ENCODE measurements at places on chromosomes 11 and 22. TPM values are rescaled to one million over a fixed set of nuclear protein-coding genes. Genes with fewer than 3 reads are reported as not detected.

DNA sequence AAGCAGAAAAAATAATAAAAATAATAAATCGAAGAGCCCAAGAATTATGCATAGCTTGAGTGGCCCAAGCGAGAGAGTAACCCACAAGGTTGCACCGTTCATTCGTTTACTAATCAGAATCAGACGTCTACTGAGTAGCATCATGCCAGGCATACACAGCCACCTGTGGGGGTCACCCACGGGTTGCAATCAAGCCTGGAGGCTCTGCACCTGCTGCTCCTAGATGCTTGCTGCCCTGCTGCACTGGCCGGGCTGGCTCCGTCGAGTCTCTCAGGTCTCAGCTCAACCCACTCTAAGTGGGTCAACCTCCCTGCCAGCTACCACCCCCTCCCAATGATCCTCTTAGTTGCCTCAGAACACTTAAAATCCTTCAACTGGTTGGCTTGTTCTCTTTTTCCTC is 2.0 kb upstream of the TESMIN start:
- no peak overlapping the region for H3K27ac ChIP-seq
- no peaks in the 10 kb centered on the region for H3K27me3 ChIP-seq
- H3K4me1 ChIP-seq = peaks cover 9% of the 10 kb centered on the region
- H3K36me3 ChIP-seq = peaks cover 2% of the 10 kb centered on the region
- no peak overlapping the region for H3K4me3 ChIP-seq
- DNase-seq = no peak

DNA sequence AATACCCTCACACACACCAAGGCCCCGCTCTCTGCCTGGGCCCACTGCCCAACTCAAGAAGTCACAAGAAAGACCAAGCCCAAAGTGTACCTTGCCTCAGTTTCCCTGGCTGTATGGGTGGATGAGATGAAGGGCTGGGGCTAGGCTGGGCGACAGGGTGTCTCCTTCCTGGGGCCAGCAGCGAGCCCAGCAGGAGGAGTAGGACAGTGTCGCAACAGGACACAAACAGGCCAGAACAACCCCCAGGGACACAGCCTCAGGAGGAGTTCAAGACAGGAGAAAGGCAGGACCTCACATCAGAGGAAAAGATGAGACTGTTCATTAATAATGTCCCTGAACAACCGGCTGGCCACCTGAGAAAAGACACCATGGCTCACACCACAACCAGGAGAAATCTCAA is 13.3 kb downstream of the CSNK1E start:
- H3K27ac ChIP-seq = no peak overlapping the region
- H3K4me1 ChIP-seq = peaks cover 34% of the 10 kb centered on the region
- no peak overlapping the region for H3K4me3 ChIP-seq
- no peak for DNase-seq
- H3K36me3 ChIP-seq = peaks cover 22% of the 10 kb centered on the region

The JHY gene
- total RNA-seq = 0.89 TPM

DNA sequence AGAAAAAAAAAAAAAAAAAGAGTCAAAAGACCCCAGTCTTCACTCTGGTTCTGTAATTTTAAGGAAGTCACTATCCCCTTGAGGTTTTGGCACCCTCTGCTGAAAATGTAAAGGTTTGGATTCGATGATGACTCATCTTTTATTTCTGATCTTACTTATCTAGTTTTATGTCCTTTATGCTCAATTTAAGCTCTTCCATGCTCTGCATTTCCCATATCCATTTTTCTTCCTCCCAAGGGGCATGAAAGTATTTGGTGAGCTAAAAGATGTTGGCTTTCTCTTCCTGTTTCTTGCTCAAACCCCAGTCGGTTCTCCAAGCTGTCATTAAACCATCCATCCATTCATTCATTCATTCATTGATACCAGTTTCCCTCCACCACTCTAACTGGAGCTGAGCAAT is 61.0 kb upstream of the CDON start:
- no peaks in the 10 kb centered on the region for H3K4me1 ChIP-seq
- H3K36me3 ChIP-seq = no peaks in the 10 kb centered on the region
- no peak for DNase-seq
- no peak overlapping the region for H3K27ac ChIP-seq

GRCh38 chr22:19497245-19497644 is 17.5 kb downstream of the CDC45 start:
- peaks cover 48% of the 10 kb centered on the region for H3K36me3 ChIP-seq
- DNase-seq = no peak
- H3K27ac ChIP-seq = no peak overlapping the region
- H3K4me3 ChIP-seq = no peak overlapping the region

The CXCR5 gene
- 26.1 TPM for total RNA-seq

The GRIA4 gene
- not detected for total RNA-seq

- peaks cover 15% of the 10 kb centered on the region for H3K4me1 ChIP-seq
- H3K27me3 ChIP-seq = no peaks in the 10 kb centered on the region
- peaks cover 5% of the 10 kb centered on the region for H3K36me3 ChIP-seq
- H3K4me3 ChIP-seq = no peak overlapping the region
Observed at GRCh38 chr11:43830928-43831440, 49.6 kb upstream of the ALKBH3 start.

- H3K4me1 ChIP-seq = peaks cover 50% of the 10 kb centered on the region
- DNase-seq = peak; percentile 12
- H3K4me3 ChIP-seq = peak overlapping the region; percentile 98
- no peaks in the 10 kb centered on the region for H3K27me3 ChIP-seq
Observed at GRCh38 chr11:110431051-110431672, 1.4 kb downstream of the FDX1 start.

DNA sequence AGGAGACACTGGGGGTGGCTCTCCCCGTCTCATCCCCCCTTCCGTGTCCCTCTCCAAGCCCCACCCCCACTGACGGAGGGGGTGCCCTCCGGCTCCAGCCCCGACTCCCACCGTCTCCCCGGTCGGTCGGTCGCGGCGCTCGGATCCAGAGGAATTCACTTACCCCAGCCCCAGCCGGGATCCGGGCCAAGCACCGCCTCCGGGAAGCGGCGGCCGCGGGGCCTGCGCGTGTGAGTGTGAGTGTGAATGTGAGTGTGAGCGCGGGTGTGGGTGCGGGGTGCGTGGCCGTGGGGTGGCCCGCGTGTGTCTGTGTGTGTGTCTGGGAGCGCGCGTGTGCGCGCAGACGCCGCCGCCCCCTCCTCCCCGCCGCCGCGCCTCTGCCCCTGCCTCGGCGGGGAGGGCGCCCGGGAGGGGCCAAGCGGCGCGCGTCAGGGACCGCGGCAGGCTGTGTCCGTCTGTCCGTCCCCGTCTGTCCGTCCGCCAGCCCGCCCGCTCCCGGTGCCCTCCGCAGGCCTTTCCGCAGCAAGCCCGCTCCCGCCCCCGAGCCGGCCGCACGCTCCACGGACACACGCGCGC is at the start of gene ELFN2:
TSS of gene ELFN2 (minus strand) at position 345 of the 576 bp plus-strand sequence. CDS start 51,945 bp downstream, outside the sequence.
- peak within 1 kb of the TSS; percentile 40 for H3K4me3 ChIP-seq
- H3K27ac ChIP-seq = no peak within 1 kb of the TSS
- no peak for DNase-seq
- H3K27me3 ChIP-seq = peaks cover 42% of the 10 kb centered on the region

The MOGAT2 gene
- total RNA-seq = not detected

The SCGB1C1 gene
- not detected for total RNA-seq

The B4GALNT4 gene
- 5.2 TPM for total RNA-seq

The RASL10A gene
- total RNA-seq = not detected

DNA sequence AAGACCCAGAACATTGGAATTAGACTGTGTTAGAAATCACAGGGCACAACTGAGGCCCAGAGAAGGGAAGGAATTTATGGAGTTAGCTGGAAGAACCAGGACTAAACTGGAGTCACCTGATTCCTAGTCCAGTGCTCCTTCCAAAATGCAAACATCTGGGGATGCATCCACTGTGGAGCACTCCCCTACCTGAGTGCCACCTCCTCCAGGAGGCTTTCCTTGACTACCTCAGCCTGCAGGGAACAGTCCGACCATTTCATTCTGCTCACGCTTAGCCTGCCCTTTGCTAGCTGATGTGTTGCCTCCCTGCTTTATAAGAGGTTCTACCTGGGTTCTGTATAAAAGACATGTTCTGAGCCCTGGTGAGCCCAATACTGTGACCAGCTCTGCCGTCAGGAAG is 24.0 kb downstream of the CHRDL2 start:
- H3K4me3 ChIP-seq = no peak overlapping the region
- no peak for DNase-seq
- no peaks in the 10 kb centered on the region for H3K4me1 ChIP-seq
- H3K27ac ChIP-seq = no peak overlapping the region

DNA sequence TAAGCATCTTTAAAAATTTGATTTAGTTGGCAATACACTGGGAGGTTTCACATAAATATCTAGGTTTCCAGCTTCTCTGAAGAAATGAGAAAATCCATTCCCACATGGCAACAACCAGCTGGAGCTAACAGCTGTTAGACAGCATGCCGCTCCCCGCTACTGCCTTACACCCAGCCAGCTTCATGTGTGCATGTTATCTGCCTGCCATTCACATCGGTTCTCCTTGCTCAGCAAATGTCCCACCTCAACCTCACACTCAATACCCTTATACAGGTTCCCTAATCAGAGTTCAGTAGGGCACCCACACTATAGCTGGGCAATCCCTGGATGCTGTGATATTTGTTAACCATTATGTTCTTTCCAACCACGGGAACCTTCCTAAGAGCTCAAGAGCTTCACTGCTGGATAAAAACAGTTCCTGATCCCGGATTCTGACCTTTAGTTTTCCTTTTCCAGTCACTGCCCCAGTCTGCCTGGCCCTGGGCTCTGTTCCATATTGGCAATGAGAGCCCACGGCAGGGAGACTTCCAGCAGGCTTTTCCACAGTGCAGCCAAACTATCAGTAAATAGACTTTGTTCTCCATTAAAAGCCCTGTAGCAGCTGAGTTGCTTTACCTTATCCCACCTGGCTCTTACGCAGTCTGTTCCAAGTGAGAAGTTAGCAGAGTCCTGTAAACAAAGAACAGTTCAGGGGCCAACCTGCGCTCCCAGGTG is 8.6 kb downstream of the RPUSD4 start:
- no peak overlapping the region for H3K4me3 ChIP-seq
- H3K27me3 ChIP-seq = no peaks in the 10 kb centered on the region
- DNase-seq = no peak
- no peak overlapping the region for H3K27ac ChIP-seq
- peaks cover 50% of the 10 kb centered on the region for H3K36me3 ChIP-seq

The SMC1B gene
- 1.3 TPM for total RNA-seq

The FOSL1 gene
- total RNA-seq = 8.2 TPM

The AP1B1 gene
- 52.0 TPM for total RNA-seq

- H3K4me1 ChIP-seq = peaks cover 90% of the 10 kb centered on the region
- DNase-seq = no peak
- H3K4me3 ChIP-seq = peak overlapping the region; percentile 87
Observed at GRCh38 chr11:118915941-118916841, 9.5 kb downstream of the BCL9L start.

GRCh38 chr11:44110231-44110679 is 14.8 kb downstream of the EXT2 start:
- H3K4me1 ChIP-seq = peaks cover 10% of the 10 kb centered on the region
- no peaks in the 10 kb centered on the region for H3K27me3 ChIP-seq
- H3K27ac ChIP-seq = no peak overlapping the region

The WT1 gene
- total RNA-seq = not detected

The IL17REL gene
- 0.15 TPM for total RNA-seq

DNA sequence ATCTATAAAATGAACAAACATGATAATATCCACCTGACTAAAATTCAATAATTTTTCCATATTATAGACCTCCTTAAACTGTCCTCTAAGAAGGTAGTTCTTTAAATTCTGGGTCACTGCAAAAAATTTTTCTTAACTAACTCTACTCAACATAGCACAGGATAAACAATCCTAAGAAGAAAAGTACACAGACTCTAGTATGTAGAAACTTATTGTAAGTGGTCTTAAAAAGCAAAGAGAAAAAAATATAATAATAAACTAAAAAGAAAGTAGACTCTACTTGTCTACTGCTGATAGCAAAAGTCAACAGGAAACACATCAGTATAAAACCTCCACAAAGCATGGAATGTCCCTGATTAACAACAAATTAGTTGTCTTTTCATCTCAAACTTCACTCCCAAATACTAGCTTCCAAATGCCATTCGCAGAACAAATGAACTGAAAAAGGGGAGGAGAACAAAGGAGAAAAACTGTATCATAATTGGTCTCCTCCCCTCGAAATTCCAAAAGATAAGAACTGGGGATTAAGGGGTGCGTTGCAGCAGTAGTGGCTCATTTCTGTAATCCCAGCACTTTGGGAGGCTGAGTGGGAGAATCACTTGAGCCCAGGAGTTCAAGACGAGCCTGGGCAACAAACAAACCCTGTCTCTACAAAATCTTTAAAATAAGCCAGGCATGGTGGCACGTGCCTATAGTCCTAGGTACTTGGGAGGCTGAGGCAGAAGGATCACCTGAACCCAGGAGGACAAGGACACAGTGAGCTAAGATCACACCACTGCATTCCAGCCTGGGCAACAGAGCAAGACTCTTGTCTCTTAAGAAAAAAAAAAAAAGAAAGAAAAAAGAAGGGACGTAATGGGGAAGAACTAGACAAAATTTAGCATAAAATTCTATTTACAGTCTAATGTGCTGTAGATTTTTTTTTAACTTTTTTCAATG is 6.5 kb downstream of the FCHSD2 start:
- no peak overlapping the region for H3K27ac ChIP-seq
- DNase-seq = no peak
- peaks cover 16% of the 10 kb centered on the region for H3K36me3 ChIP-seq
- H3K27me3 ChIP-seq = no peaks in the 10 kb centered on the region
- peaks cover 33% of the 10 kb centered on the region for H3K4me1 ChIP-seq
- H3K4me3 ChIP-seq = no peak overlapping the region

DNA sequence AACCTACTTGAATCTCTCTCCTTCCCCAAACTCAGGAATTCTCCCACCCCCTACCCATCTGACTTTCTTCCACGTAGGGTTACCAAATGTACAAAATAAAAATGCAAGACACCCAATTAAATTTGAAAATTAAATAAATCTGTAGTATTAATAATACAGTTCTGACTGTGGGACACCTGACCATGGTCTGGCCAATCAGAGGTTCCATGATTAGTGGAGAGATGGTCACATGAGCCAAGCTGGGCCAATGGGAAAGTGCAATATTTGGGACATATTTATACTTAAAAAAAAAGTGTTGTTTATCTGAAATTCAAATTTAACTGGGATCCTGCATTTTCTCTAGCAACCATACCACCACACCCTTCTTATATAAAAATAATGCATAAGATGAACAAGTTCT is 29.8 kb upstream of the ASPHD2 start:
- H3K36me3 ChIP-seq = no peaks in the 10 kb centered on the region
- H3K4me3 ChIP-seq = no peak overlapping the region
- H3K27ac ChIP-seq = no peak overlapping the region
- peaks cover 5% of the 10 kb centered on the region for H3K4me1 ChIP-seq
- H3K27me3 ChIP-seq = peaks cover 2% of the 10 kb centered on the region

DNA sequence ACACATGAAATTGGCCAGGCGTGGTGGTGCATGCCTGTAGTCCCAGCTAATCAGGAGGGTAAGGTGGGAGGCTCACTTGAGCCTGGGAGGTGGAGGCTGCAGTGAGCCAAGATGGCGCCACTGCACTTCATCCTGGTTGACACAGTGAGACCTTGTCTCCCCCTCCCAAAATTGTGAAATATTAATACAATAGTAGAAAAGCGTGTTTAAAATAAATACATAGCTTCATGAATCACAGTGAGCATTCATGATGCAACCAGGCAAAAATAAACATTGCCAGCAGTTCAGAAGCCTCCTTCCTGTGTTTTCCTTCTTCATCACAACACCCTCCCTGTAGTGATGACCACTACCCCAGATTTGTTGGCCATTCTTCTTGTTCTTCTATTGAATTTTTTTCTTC is 4.3 kb upstream of the TEAD1 start:
- H3K4me1 ChIP-seq = peaks cover 5% of the 10 kb centered on the region
- H3K27me3 ChIP-seq = peaks cover 64% of the 10 kb centered on the region
- no peak overlapping the region for H3K27ac ChIP-seq
- no peak for DNase-seq
- H3K36me3 ChIP-seq = no peaks in the 10 kb centered on the region
- H3K4me3 ChIP-seq = no peak overlapping the region

All from activated naive CD4-positive, alpha-beta T cell treated with anti-CD3 and anti-CD28 coated beads for 36 hours (primary cell).